Caudate nucleus (tissue), 63 donors: ENCODE measurements at places on chromosomes 2 and 18.

DNA sequence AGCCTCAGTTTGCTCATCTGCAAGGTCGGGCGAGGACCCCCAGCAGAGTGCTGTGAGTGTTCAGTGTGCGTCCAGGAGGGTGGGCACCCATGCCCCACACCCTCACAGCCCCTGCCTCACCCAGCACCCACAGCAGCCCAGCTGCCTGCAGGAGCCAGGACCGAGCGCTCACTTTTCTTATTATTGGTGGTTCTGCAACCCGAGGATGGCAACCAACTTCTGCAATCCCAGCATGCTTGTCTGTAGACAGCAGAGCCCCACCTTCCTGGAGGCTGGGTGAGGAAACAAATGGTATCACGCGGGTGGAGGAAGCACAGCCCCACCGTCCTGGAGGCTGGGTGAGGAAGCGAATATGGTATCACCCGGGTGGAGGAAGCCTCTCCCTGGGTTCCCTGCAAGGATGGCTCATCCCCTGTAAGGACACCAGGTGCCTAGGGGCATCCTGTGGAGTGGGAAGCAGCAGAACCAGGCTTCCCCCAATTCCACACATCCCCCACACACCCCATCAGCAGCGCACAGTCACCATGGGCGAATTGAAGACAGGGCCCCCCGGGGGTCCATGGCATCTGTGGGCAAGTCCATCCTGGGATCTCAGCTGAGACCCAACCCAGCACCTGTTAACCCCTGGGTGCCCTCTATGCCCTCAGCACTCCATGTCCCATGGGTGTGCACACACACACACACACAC, 220.5 kb upstream of the RAB6C start:
- no peak for DNase-seq

DNA sequence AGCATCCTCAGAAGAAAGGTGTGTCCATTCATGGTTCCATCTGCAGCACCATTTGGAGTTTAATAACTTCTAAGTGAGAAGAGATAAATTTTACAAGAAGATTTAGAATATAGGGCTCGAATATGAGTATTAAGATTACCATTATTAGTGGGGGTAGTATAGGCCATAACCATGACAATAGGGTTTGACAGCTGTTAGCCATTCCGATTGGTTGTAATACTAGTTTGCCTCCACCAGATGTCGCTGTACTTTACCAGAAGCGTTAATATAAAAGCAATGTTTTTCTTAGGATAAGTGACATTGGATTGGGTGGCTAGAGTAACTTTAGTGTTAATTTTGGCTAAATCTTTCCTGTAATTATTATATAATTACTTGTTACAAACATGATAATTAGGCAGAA, 107.5 kb upstream of the SRD5A2 start:
- DNase-seq, result no peak

DNA sequence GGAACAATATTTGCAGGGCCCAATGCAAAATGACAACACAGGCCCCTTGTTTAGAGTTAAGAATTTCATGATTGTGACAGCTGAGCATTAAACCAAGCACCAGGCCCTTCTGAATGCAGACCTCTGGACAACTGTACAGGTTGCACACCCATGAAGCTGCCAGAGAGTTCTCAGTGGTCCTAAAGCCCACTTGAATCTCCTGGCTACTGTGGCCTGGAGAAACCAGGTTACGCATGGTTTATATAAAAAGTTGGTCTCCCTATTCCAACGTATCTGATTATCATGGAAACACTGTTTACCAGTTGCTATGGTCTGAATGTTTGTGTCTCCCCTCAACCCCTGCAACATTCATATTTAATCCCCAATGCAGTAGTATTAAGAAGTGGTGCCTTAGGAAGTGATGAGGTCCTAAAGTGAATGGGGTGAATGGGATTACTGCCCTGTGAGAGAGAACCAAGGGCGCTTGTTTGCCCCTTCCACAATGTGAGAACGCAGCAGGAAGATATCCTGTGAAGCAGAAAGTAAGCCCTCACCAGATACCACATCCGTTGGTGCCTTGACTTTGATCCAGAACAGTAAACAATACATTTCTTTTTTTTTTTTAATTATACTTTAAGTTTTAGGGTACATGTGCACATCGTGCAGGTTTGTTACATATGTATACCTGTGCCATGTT, 48.0 kb upstream of the ANXA4 start:
- no peak for DNase-seq

DNA sequence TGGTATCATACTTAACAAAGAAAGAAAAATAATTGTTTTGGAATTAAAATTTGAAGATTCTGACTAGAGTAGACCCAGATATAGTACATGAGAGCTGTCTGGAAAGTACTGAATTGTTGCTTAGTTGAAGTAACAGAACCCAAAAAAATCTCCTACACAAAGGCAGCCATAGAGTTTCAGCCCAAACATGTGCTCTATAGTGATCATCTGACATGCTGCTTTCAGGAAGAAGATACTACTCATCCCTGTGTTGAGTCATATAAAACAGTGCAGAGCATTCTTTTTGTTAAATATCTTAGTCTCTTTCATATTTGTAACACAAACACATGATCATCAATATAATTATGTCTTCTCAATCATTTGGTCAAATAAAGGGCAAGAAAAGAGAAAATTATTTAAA, 84.8 kb upstream of the PTPRM start:
- DNase-seq, result no peak

GRCh38 chr2:109629867-109630266, 15.7 kb downstream of the SOWAHC start:
- no peak for DNase-seq

DNA sequence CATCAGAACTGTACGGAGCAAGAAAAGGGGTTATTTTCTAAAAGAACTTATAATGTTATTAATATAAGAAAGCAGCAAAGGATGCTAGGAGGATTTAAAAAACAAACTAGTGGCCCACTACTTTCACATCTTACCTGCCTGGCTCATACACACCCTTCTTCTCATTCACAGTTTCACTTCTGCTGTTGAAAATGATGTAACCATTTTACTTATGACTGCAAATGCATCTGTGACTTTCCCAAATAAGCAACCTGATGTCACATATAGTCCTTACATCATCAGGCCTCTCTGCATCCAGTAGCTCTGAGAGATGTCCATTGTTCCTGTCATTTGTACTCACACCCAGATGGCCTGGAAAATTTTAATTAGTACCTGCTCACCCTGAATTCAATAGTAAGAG, 101.8 kb upstream of the MYO3B start:
- no peak for DNase-seq

- no peak for DNase-seq
Measured at GRCh38 chr2:12543978-12544558, 172.7 kb upstream of the TRIB2 start.

- DNase-seq, result no peak
Measured at GRCh38 chr2:54632733-54633692, 90.4 kb upstream of the EML6 start.

DNA sequence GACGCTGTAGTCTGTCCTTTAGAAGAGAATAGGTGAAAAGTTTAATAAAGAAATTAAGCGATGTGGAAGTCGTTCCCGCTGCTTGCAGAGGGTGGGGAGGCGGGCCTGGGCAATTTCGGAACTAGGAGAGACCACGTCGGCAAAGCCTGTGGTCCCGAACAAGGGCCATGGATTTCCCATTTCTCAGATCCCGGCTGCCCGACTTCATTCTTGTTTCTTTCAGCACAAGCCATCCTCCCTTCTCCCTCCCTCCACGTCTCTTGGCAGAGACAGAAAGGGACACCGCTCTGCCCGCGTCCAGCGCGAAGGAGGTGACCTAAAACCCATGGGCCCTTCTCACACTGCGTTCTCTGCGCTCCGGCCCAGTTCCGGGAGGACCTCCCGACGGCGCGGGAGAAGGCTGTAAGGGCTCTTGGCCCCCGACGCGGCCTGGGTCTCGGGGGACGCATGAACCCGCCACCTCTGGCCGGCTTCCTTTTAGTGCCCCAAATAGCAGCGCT, 2.2 kb upstream of the BCL2L11 start:
- DNase-seq, result no peak

DNA sequence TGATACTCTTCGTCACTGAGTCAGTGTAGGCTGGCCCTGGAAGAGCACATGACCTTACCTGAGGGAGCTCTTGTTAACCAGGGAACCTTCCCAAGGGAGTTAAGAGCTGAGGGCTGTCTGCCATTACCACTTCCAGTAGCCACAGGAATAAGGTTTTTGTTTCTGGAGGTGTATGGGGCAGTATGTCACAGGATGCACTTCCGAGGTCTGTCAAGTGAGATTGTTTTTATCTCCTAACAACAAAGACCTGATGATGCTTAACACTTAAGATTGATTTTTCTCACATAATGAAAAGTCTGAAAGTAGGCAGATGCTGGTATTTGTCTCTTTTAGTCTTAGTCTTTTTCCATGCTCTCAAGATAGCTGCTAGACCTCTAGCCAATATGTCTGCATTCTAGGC, 41.8 kb downstream of the PSMA8 start:
- no peak for DNase-seq

DNA sequence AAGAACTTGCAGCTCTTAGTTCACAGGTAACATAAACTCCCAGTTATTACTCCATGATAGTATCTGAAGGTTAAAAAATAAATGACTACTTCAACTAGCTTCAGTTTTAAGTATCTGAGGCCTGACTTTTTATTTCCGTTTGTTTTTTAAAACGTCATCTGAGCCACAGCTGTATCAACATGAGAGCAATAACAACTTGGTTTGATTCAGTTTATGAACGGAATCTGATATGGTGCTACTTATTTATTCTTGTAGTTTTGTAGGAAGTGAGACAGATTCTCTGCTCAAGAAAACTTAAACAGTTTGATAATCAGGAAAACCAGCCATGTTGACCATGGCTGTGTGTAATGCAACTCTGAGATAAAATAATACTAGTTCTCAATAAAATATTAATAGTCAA, 34.9 kb downstream of the NAB1 start:
- no peak for DNase-seq

DNA sequence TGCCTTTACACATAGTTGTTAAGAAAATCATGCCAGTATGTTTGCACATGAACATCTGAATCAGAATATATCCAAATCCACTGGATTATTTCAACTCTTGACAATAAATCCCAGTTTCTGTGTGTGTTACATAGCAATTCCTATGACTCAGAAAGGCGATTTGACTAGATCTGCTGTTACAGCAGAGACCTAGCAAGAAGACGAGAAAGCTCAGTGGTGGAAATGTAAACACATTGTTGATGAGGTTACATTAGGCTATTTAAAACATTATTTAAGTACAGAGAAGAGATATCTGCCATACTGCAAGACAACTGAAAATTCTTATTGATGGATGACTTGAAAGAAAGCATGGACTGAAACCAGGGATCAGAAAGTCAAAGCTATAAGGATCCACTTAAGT, 73.0 kb upstream of the SMIM21 start:
- DNase-seq, result no peak

GRCh38 chr18:28208712-28209265, 31.9 kb upstream of the CDH2 start:
- DNase-seq, result no peak

DNA sequence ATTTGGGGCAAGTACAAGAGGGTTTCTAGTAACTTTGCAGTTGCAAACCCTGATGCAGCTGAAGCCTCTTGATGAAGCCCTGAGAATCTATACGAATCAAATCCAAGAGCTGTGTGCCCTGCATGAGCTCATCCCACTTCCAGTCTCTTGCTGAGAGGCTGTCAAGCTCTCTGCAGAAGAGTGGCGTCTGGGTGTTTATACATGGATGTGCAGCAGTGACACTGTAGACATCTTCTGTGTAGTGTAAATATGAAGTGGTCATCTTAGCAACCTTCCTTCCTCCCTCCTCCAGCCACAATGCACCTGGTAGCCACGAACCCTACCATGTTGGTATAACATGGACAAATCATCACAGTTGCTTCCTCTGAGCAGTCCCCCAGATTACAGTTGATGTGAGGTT, 18.4 kb upstream of the KIAA2012 start:
- no peak for DNase-seq

- no peak for DNase-seq
Measured at GRCh38 chr2:10909050-10909995, 2.4 kb upstream of the KCNF1 start.

DNA sequence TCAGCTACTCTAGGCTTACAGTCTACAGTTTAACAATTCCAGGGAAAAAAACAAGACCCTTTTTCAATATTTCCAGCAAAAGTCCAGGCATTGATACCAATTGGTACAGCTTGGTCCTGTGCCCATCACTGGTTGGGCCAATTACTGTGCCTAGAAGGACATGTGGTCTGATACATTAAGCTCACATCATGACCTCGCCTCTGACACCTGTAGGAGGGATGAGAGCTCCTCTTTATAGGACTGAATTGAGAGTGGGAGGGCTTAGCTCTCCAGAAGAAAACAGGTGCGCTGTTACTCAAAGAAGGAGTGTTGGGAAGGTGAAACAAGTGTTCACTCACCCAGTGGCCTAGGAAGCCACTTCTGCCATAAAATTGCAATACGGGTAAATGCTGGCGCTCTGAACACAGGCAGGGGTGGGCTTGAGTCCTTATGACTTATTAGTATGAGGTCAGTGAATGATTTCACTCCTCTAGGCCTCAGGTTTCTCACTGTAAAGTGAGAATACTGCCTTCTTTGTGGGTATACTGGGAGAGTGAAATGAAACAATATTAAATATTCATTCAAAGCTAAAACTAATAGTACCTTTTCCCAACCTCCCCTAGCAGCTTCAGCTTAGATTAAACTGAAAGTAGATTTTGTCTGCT, 49.7 kb downstream of the RABL2A start:
- no peak for DNase-seq
